ENCODE measurements at places on chromosomes 6 and 20.

GRCh38 chr6:56350628-56351260 lies 103.4 kb upstream of the COL21A1 start:
- no peak for DNase-seq

DNA sequence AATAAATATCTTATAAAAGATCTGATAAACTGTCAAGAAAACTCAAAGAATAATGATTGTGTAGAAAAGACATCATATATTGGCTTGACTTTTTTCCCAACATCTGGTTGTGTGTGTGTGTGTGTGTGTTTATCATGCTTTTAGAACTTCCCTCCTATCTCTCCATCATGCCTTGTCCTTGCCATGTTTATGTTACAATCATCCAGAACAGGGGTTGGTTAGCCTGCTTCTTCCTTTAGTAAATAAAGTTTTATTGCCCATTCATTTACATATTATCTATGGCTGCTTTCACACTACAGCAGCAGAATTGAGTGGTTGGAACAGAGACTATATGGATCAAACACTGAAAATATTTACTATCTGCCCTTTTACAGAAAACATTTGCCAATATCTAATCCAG lies 52.8 kb upstream of the RIPOR2 start:
- no peak for DNase-seq

- DNase-seq, result no peak
These were observed 183.5 kb downstream of the DST start for GRCh38 chr6:56459030-56459805.

GRCh38 chr20:51385646-51386530 lies 156.6 kb downstream of the NFATC2 start:
- no peak for DNase-seq

DNA sequence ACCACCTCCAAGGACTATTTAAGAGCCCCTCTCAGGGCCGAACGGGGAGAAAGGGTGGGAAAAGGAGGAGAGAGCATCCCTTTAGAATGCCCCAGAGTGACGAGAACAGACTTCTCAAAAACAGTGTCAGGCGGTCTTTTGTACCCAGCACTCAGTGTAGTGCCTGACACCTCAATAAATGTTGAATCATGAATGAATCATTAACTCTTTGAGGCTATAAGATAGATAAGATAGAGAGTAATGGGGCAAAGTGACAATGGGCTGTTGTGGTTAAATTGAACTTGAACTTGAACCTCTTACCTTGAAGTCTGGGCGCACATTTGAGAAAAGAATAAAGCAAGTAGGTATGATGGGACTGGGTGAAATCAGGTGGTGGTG lies 7.4 kb downstream of the TCF21 start:
- no peak for DNase-seq

- DNase-seq, result peak; percentile 42
These were observed 9.8 kb upstream of the MAPK13 start for GRCh38 chr6:36120539-36120938.

DNA sequence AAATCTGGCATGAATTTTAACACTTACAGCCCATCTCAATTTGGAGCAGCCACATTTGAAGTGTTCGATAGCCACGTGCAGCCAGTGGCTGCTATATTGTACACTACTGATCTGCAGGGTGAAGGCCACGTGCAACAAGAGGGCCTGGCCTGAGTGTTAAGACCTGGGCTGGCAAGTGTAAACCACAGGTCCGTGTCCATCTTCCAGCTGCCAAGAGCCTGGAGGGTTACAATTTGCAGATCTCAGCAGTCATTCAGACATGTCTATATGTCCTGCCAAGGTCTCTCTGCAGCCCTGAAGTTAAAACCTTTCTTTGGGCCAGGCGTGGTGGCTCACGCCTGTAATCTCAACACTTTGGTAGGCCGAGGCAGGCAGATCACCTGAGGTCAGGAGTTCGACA lies 14.1 kb downstream of the SGK2 start:
- DNase-seq, result no peak

DNA sequence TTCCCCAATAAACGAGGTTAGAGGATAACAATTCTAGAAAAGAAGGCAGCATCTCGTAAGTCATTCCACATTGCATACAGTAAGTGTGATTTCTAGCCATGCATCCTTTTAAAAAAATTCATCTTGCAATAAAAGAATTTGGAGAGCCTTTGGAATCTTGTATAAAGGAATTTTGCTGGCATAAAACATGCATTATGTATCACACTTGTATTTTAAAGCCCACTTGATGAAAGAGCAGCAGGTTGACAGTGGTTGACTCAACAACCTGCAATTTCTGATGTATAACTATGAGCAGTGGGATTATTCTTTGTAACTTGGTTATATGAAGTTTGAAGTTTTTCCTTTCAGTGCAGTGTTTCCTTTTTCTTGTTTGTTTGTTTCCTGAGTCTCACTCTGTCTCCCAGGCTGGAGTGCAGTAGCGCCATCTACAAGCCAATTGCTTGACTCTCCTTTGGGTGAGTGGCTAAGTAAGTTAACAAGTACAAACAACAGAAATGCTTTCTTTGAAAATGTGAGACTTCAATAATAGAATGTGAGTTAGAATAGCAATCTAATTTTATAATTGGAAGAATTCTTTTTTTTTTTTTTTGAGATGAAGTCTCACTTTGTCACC lies 39.9 kb downstream of the JARID2 start:
- no peak for DNase-seq

DNA sequence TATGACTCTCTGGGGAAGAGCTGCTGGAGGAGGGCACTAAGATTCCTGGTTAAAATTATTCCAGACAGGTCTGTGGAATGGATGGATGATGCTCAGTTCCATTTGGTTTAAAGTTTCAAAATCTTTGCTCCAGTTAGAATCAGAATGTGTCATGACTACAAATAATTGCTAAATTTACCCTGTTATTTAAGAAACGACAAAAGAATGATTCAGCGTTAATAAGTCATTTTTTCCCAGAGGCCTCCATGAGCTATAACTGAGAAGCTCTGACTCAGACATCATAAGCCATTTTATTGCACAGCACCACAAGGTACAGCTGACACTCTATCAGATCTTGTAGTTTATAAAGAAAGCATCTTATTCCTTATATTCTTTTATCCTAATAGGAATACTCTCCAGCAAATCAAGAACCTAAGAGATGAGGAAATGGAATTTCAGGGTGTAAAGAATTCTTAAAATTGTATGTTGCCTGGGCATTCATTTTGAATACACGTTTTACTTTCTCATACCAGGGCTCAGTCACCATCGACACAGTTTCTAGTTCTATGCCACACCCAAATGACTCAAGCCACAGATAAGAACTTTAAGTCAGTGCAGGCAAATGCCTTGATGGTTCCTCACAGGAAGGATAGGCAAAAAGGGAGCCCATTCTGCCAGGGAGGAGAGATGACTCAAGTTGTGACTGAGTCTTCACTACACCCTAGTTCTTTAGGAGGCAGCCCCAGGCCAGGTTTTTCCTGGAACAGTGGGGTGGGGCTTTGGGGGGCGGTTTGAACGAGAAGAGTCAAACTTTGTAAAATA lies 636.0 kb downstream of the MMUT start:
- DNase-seq, result no peak

DNA sequence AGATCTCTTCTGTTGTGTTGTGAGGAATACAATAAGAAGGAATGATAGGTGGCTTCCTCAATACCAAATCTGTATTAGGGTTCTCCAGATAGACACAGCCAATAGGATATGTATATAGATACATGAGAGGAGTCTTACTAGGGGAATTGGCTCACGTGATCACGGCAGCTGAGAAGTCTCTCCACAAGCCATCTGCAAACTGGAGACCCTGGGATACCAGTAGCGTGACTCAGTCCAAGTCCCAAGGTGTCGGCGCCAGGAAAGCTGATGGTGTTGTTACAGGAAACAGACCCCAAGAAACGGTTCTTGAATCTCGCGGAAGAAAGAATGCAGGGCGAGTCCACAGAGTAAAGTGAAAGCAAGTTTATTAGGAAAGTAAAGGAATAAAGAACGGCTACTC lies 61.4 kb downstream of the SYTL3 start:
- no peak for DNase-seq

- no peak for DNase-seq
These were observed 141.1 kb downstream of the CEP57L1 start for GRCh38 chr6:109236115-109237076.

DNA sequence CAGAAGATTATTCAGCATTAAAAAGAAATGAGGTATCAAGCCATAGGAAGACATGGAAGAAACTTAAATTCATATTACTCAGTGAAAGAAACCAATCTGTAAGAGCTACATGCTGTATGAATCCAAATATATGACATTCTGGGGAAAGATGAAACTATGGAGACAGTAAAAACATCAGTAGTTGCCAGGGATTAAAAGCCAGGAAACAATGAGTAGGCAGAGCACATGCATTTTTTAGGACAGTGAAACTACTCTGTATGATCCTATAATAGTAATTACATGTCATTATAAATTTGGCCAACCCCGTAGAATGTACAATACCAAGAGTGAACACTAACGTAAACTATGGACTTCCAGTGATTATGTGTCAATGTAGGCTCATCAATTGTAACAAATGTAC lies 92.8 kb upstream of the RNF217 start:
- DNase-seq, result no peak

DNA sequence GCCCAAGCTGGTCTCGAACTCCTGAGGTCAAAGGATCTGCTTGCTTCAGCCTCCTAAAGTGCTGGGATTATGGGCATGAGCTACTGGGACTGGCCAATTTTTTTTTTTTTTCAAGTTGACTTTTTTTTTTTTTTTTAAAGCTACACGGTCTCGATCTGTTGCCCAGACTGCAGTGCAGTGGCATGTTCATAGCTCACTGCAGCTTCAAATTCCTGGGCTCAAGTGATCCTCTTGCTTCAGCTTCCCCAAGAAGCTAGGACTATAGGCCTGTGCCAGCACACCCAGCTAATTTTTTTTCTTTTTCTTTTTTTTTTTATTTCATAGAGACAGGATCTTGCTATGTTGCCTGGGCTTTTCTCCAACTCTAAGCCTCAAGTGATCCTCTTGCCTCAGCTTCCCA lies 59.5 kb downstream of the NCOA3 start:
- DNase-seq, result no peak

GRCh38 chr20:55561259-55561658 lies 444.1 kb downstream of the CBLN4 start:
- no peak for DNase-seq

DNA sequence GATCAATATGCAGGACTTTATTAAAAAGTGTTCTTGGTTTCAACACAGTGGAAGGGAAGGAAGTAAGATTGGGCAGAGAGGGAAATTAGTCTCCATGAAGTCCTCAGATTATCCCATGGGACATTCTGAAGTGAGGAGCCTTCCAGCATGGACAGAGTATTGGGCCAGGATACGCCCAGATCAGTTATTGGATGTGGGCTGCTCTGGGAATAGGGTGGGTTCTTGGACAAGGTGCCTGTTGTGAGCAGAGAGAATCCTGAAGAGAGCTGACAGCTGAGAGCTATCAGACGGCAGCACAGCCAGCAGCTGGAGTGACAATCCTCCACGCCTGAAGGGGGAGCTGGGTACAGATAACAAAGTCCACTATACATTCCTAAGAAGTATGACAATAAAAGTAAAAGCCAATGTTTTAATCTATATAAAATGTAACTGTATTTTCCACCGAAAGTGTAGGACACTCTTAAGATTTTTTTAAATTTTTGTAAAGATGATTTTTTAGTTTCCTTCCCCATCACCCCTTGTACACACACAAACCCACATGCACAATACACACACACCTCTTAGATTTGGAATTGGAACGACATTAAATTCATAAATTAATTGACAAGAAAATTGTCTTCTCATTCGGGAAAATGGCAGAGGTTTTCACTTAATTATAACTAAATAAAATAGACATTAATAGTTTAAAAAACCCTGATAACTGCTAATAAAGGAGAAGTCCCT lies 107.8 kb downstream of the FBXO5 start:
- DNase-seq, result no peak

DNA sequence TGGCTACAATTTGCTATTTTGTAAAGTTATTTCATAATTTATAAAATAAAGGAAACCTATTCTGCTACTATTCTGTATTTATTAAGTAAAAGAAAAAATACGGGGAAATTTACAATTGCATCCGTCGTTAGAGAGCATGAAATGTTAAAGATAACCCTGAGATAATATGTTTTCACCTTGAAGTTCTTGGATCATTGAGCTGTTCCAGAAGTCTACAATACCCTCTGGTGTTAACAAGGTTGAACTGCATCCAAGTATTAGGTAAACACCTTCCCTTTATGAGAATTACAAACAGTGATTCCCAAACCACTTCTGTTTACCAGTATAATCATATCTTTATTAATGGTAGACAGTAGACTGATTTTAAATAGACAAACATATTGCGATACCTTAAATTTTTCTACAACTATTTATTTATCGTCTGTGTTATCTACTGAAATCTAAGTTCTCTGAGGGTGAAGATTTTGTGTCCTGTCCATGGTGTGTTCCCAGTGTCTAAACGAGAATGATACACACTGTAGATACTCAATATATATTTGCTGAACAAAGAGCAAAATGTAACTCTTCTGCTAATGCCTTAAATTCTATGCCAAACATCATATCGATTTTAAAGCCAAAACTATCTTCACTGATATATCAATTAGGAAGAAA lies 28.2 kb downstream of the TBC1D32 start:
- DNase-seq, result no peak

- no peak for DNase-seq
These were observed 14.6 kb upstream of the TMEM181 start for GRCh38 chr6:158545043-158545966.

DNA sequence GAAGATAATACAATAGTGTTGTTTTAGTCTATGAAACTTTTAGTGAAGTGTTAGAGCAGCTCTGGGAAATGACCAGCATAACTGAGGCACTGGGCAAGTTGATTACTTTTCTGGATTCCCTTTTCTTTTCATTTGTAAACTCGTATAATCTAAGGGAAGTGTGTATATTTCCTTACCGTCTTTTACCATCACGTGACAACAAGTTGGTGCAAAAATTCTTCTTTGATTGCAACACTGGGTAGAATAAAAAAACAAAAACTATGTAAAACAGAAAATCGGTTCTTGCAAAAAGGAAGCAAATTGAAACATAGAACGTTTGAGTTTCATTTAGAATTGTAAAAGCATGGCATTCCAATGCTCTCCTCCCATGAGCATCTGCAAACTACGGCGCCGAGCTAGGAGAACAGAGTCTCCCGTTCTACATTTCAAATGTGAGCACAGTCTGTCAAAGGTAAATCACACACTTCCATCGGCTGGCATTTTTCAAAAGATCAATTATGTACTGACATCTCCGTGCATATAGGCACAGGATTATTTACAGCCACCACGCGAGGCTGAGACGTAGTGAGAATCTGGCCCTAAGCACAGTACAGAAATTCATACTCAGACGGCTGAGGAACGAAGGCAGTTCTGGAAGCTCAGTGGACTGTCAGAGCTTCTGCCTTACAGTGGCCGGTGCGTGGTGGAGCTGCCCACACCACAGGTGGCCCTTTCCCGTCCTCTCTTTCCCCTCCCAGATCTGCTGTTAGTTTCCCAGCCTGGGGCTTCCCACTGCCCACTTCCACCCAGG lies 314.0 kb downstream of the BMP7 start:
- DNase-seq, result no peak

DNA sequence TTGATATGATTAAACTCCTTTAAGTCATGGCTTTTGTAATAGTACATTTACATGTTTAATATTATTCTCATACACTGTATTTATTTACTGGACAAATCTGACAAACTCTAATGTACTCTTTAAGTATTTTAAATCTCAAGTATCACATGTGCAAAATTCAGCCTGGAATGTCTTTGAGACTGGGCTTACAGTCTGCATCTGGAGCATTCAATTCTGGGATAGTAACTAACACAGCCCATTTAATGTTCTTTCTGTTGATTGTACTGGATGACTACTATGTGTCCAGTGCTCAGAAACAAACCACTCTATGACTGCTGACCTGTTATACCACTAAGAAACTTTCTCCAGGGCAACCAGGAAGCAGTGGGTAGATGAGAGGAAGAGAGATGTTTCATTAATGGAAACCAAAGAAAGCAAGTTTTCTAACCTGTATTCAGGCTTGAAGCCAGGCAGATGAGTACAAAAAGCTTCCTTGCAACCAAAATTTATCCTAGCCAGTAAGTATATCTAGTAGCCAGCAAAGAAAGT lies 26.8 kb downstream of the FBXL4 start:
- DNase-seq, result no peak

All from stimulated activated CD4-positive, alpha-beta T cell treated with anti-CD3 and anti-CD28 coated beads, Interleukin-1b, Interleukin-23, amount 100 ng/mL, for 1 hour (primary cell).